ENCODE measurements at places on chromosomes 2 and 18.

DNA sequence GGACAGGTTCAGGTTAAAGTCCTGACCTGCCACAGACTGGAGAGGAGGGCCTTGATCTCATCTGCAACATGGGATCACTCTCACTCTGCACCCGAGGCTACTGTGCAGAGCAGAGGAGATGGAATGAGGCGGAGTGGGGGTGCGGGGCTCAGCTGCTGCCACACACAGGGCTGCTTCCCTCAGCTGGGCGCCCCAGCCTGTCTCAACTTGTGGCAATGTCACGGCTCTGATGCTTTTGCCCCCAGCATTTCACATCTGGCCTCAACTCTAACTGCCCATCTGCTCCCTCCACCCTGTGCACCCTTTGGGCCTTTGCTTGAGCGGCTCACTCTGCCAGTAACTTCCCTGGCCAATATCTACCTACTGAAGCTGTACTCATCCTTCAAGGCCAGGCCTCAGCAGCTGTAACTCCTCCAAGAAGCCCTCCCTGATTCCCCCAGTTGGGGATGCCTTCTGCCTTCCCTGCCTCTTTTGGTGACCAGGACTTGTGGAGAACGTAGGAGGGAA is 70.3 kb downstream of the POLR1A start:
- no peak for DNase-seq

- no peak for DNase-seq
These were observed 221.0 kb downstream of the ZNF407 start for GRCh38 chr18:74818516-74819175.

- DNase-seq: no peak
These were observed 182.1 kb downstream of the AGAP1 start for GRCh38 chr2:235675678-235676535.

- no peak for DNase-seq
These were observed 9.4 kb upstream of the CTLA4 start for GRCh38 chr2:203858176-203858575.

- no peak for DNase-seq
These were observed 119.5 kb downstream of the LIPG start for GRCh38 chr18:49681387-49681786.

All from activated T-cell treated with anti-CD3 and anti-CD28 coated beads for 48 hours (primary cell).